ENCODE measurements at places on chromosomes 11 and 22. TPM values are rescaled to one million over a fixed set of nuclear protein-coding genes. Genes with fewer than 3 reads are reported as not detected.

Gene GLB1L2
- 0.47 TPM for polyA plus RNA-seq

DNA sequence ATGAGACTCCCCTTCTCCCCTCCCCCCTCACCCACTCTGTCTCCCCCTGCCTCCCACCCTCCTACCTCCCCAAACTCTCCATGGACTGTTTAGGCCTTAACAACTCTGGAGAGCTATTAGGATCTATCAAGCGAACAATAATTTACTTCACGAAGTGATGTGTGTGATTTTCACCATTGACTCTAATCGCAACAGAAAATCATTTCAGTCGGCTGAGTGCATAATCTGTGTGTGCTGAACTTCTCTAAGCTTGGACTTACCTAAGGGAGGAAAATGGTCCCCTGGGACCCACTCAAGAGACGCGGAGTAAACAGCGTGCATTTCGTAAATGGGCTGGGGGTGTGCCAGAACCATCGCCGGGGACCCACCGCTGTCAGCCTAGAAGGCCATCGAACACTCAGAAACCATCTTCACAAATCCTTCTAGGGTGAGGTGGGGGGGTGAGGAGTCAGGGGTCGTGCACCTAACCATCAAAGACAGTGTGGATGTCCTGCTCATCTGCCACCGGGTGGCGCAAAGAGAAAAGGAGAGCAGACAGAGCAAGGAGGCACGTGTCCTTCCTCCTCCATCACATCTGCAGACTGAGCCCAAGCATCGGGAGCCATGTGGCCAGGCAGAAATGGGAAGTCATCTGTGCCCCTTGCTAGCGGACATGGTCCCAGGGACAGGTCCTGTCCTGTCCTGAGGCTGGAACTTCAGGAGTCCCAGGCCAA is 62.1 kb upstream of the NUP50 start:
- no peak for DNase-seq

DNA sequence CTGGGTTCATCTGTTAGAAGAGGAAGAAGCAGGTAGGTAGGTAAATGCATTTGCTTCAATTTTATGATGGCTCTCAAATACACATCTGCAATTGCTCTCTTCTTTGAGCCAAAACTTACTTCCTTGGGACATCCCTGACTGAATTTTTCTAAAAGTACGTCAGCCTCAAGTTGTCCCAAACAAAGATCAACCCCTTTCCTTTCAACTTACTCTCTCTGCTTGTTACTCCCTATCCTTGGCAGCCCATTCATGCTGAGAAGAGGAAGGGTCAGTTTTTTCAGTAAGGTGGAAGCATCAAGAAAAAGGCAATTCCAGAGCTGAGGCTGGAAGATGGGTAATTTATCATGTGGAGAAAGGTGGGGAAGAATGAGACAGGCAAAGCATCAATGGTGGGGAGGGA is 111.2 kb downstream of the LRRC32 start:
- DNase-seq: peak; percentile 45

DNA sequence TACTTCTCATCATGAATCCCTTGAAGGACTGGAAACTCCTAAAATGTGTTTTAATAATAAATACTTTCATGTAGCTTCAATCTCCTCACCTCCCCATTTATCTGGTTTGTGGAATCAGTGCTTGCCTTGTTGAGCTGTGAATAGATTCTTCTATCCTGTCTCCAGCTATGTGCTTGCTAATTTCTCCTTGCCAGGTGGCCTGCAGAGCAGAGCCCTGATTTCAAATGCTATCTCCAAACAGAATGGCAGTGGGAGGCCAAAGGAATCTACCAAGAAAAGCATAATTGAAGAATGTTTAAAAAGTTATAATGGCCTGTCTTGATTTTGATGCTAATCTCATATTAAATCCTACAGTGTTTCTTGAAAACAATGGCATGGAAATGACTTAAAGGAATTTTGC is 309.3 kb upstream of the CHORDC1 start:
- DNase-seq: no peak

DNA sequence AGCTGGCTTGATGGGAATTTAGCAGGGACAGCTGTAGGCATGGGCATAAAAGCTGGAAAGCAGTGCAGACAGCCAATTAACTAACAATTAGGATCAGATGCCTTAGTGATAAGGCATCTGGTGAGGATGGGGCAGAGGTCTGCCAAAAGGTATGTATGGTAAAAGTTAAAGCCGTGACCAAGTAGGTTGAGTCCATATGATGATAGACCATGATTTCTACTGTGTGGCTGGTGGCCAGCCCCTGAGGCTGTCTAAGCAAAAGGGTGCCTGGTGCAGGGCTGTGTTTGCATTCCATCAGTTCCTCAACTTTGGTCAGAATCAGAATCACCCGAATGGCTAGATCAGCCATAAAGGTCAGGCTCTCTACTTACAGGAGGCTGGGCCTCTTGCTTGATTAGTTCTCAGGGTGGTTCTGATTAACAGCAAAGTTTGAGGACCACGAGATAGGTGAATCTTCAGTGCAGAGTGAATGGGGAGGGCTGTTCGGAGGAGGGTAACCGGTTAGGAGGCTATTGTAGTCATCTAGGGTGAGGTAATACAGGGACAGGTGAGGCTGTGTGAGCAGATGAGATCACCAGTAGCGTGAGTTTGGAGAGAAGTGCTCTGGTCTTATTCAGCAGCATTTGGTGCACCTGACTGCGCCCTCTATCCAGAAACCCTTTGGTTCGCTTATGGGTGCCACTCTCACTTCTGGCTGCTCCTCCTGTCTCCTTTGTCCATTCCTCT is 27.2 kb downstream of the PPFIBP2 start:
- DNase-seq: no peak

GRCh38 chr22:23146478-23147205 is 1.4 kb downstream of the RAB36 start:
- no peak for DNase-seq

All from forelimb muscle (tissue), 1 donor.